ENCODE measurements at places on chromosomes 7 and 10. TPM values are rescaled to one million over a fixed set of nuclear protein-coding genes. Genes with fewer than 3 reads are reported as not detected.

The GNAI1 gene
- 91.3 TPM for total RNA-seq

The AS3MT gene
- total RNA-seq = 40.3 TPM

- no peak overlapping the region for H3K4me3 ChIP-seq
- H3K36me3 ChIP-seq = no peaks in the 10 kb centered on the region
- DNase-seq = no peak
- peaks cover 30% of the 10 kb centered on the region for H3K4me1 ChIP-seq
- peaks cover 44% of the 10 kb centered on the region for H3K27me3 ChIP-seq
Observed at GRCh38 chr7:196283-196682, 3.9 kb downstream of the FAM20C start.

DNA sequence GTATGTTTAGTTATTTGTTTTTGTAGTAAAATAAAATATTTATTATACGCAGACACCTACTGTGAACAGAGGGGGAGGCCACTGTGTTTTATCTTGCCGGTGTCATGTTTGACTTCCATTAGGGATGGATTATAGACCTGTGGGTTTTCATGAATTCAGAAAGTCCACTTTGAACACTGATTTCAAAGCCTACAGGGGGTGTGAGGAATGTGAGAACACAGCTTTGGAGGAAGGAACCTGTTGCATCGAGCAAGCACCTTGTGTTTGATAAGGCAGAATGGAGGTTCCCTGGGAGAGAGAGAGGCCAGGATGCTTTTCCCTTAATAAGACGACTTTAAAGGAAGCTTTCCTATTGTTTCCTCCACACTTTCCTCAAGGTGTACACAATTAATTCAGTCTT, 665.0 kb upstream of the MGMT start:
- no peak for DNase-seq
- no peaks in the 10 kb centered on the region for H3K27me3 ChIP-seq
- no peaks in the 10 kb centered on the region for H3K36me3 ChIP-seq

The TMEM236 gene
- total RNA-seq = 0.06 TPM

The MACC1 gene
- total RNA-seq = 7.2 TPM

Measured in neural progenitor cell (in vitro differentiated cells).